ENCODE measurements at places on chromosomes 4 and X.

GRCh38 chr4:10758906-10759305 is 74.3 kb upstream of the CLNK start:
- DNase-seq, result no peak

DNA sequence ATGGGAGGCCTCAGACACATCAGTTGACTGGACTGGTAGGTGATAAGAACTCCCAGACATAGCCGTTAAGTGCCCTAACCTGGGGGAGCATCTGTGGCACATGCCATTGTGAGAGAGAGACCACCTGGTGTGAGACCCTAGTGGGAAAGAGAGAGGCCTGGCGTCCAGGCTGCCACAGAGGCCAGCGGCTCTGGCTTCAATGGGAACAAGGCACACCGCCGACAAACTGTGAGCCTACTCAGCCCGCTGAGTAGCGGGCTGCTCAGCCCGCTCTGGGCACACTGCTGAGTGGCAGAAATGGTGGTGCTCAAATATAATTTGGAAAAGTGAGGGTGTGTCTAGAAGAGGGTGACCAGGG is 34.0 kb downstream of the PHKA2 start:
- DNase-seq, result no peak

DNA sequence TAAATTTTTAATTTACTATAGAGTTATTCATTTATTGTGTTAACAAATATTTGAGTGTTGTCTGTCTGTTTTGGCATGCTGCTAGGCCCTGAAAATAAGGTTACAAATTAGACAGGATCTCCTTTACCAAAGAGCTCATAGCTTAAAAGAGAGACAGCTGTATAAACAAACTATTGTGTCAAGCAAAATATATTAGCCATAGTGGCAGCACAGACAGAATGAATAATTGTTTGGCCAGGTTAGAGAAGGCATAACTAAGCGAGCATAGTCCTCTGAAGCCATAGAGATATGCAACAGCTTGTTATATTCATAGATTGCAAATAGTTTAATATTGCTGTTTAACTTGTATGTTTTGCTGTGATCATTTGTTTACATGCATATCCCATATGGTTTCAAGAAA is 66.7 kb upstream of the NDUFC1 start:
- DNase-seq, result no peak

GRCh38 chr4:147617841-147618691 is 869 bp downstream of the TMEM184C start:
- DNase-seq, result no peak
